Mucosa of descending colon (tissue), 3 donors: ENCODE measurements at places on chromosomes 2 and 18.
A peak's percentile ranks its signal among the peaks of the same experiment; 100 is the strongest.

DNA sequence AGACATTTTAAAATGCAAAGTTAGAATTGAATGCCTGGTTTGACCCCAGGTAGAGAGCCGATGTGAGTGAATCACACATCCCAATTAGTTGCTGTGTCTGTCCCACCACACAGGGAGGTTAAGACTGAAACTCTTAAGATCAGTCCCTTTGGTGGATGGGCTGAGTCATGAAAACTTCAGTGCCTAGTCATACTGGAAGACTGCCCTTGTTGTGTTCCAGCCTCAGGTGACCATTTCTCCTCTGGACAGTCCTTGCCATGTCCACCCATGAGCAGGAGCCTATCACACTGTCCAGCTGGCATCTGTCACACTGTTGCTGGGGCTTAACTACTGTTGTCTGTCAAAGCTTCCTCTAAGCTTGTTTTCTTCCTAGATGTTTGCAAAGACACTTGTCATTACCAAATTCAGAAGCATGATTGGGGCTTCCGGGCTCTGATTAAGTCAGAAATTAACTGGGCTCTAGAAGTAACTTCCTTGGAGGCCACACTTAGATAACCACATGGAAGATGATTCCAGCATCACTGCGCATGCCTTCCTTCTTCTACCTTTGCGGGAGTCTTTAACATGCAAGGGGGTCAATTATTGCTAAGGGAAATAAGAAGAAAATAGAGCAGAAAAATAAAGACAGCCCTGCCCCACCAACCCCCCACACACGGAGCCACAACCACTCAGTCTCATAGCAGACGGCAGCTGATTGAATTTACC, 21.3 kb downstream of the CYRIA start:
- no peak for DNase-seq

GRCh38 chr2:232636788-232637420, 3.5 kb downstream of the EFHD1 start:
- DNase-seq = no peak

DNA sequence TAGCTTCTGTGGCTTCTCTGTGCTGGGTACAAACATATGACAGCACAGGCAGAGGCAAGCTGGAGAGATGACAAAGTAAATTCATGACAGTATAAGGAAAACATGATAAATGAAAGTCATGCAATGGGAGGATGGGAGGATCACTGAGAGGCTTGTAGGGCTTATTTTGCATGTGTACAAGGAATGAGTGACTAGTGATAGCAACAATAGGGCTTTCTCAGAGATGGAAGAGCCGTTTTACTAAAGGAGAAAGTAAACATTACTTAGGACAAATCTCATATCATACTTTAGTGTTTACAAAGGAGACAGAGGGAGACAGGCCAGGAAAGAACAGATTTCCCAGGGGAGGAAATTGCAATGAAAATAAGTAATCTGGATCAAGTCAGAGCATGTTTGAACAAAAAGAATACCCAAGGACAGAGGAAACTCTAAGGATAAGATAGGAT, 82.5 kb upstream of the RBMS1 start:
- DNase-seq = no peak

DNA sequence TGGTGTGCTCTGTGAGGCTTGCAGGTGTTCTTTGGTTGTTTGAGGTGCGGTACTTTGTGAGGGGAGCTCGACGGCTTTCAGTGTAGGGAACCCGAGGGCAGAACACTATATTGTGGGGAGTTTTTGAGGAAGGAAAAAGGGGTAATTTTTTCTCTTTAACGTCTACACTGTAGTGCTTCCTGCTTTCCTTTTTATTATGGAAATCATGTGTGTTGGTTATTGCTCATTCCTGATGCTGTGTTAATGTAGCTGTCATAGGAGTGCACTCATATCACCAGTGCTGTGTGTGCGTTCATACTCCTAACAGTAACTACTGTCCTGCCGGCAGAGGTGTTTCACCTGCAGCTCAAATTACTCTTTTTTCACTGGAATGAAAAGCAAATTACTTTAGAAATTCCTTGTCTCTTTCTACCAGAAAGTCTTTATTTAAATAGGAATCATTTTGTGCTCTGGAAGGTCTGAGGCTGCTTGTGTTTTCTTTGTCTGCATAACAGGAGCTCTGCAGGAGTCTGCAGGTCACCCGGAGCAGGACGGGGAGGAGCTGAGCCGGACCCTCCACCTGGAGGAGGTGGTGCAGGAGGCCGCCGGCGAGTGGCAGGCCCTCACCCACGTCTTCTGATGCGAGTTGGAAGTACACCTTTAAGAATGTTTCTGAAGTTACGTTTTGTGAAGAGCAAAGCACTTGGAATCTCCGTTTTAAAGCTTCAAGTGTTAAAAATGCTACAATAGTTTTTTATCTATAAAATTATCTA, 145.5 kb downstream of the ZNF236 start:
- no peak for DNase-seq

- DNase-seq = no peak
Measured at GRCh38 chr2:23544589-23545295, 159.8 kb downstream of the KLHL29 start.

DNA sequence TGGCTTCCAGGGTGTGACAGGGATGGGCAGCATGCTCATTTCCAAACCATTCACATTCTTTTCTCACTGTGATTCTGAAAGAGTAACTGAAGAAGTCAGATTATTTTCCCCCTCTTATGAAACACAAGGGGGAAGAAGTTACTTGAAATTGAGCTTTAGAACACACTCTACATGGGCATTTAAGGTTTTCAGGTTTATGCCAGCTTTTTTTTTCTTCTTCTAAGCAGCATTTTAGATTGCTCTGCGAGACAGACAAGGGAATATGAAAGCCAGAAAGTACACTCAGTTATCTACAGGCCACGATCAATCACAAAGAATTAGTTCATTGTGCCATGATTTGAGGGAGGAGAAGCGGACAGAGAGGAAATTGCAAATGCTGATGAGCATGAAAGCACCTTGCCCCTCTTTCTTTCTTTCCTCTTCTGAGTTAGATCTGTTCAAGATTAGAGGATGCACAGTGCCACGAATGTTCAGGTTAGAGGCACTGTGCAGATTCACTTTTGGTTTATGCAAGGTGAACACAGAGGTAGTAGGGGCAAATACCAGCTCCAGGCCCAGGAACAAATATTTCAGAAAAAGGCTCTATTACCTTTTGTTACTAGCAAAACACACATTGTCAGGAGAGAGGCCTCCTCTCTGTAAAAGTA, 49.2 kb downstream of the CXCR4 start:
- DNase-seq = no peak

DNA sequence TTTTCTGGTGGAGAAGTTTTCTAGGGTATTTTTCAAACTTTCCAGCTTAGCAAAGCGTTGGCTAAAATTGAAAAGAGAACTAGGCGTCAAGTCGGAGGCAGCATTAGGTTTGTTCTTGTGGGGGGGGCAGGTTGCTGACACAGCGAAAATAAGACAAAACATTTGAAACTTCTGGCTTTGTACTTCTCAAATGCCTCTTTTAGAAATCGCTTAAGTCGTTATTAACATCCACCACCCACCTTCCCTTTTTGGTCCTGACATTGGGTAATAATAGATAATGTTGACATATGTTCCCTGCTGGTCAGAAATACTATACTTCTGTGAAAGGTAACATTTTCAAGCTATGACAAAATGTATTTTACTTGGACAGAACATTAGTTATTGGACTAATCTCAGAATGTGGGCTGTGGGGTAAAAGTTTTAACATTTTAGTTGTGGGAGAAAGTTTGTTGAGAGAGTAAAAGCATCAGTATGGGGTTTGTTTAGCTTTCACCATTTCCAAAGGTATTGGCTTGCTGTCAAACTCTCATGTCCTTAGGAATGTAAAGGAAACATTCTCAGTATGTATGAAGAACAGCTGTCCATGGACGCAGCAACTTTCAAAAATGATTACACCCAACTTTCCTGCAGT, 88.1 kb upstream of the ZEB2 start:
- DNase-seq = peak; percentile 17

DNA sequence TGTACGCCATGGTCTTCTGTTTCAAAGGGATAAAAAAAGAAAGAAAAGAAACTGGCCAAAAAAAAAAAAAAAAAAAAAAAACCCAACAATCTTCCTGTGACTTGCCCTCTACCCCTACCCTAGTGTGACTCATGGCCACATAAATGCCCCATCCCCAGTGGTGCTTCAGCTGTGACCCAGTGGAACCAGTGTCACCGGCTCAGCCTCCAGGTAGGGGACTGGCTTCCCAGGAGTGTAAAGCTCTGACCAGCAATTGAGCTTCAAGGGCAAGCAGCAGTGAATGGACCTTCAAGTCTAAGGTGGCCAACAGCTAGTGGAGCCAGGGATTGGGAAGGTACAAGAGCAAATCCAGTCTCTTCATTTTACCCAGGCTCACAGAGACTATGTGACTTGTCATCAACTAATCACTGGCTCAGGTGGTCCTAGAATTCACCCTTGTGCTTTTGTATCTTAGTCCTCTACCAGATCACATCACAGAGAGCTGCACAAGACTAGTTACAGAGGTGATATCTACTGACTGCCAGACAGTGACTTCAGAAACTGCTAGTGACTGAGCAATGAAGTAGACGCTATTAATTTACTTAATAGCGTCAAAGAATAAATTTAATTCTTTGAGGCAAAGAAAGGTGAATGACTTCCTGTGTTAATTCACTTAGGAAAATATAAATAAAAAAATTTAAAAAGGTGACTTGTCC, 1.3 kb upstream of the TGFBRAP1 start:
- no peak for DNase-seq

DNA sequence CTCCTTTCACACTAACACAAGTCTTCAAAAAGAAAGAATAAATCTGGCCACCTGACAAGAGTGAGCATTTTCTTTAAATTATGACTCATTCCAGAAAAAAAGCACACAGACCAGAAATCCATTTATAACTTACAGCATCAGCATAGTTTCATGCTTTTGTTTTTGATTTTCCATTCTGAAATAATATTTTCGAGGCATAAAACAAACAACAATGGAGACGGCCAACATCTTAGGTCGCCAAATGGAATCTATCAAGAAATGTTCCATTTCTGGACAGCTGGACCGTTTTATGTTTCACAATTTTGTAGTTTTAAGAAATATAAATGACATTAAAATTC, 165.4 kb upstream of the ZFP36L2 start:
- DNase-seq = no peak

DNA sequence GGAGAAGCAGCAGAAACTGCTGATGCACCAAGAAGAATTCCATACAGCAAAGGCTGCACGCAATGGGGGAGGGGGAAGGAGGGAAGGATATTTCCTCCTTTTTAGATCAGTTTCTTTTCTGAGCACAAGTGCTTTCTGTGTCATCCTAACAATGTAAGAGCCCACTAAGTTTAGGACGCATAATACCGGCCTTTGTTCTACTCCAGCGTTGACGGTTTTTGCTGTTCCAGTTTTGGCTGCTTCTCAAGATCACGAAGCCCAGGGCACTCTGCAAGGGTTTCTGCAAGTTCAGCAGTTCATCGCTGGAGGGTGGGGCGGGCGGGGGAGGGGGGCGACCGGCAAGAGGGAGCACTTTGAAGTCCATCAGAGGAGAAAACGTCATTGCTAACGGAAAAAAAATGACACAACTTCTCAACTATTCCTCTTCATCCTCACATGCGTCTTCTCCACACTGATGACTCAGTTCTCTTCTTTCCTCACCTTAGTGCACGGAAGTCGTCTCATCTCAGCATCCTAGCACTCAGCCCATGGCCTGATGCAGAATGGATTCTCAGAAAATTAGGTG, 8.7 kb downstream of the FAM178B start:
- no peak for DNase-seq

DNA sequence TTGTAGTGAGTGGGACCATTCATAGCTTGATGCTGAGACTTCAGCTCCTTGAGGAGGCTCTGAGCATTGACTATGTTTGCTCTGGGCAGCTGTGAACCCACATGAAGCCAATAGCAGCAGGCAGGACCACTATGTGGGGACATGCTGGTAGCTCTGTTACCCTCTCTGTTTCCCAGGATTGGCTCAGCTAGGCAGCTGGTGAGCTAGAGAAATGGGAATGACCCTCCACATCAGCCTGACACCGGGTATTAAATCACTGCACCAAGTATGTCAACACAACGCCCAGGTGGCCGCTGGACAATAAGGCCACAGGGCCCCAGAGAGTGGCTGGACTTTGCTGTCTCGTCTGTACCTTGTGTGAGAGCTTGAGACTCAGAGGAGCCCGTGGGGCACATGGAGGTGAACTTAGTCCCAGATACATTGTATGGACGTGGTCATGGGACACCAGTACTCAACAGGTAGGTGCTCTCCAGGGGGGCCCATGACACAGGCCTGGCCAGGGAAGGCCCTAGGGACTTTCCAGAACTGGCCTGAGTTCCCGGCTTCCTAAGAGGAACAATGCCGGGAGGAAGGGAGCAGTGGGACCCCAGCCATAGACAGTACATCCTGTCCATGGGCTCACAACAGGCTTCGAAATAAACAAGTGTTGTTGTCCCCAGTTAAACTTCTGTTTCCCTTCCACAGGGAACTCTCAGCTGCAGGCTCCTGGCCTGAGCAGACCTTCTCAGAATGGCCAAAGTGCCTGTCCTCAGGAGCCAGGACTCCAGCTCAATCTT, 35.2 kb downstream of the HS1BP3 start:
- no peak for DNase-seq

DNA sequence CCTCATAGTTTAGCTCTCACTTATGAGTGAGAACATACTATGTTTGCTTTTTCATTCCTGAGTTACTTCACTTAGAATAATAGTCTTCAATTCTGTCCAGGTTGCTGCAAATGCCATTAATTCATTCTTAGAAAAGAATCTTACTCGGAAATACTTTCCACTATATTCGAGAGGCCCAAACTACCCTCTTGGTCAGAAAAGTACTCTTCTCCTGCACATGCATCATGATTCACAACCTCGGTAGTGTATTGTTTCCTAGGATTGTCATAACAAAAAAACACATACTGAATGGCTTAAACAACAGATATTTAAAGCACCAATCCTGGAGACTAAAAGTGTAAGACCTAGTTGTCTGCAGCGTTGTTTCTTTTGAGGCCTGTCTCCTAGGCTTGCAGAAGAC, 364.0 kb upstream of the SLC14A2 start:
- DNase-seq = no peak

DNA sequence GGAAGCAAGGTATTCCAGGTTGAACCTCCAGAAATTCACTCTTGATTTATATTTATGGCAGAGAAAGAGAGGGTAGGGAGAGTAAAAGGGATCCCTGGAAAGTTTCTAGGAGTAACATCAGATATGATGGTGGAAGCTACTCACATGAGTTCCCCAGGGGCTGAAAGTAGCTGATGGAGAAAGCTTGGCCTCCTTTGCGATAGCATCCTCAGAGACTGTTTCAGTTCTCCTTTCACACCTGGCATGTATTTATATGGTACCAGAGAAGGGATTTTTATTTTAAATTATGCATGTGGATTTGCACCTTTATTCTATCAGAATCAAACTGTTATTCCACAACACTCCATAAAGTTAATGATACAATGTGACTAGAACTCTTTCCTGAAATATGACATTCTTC, 126.3 kb upstream of the OSR1 start:
- no peak for DNase-seq
